ENCODE measurements at places on chromosomes 5 and 9. TPM values are rescaled to one million over a fixed set of nuclear protein-coding genes. Genes with fewer than 3 reads are reported as not detected.

Gene TLX3
- total RNA-seq, result not detected

Gene PCDHGB1
- 2.1 TPM for total RNA-seq

Gene FOXD4L5
- 0.10 TPM for total RNA-seq

Gene RMRP
- total RNA-seq, result 45.5 TPM

Gene GLRA1
- total RNA-seq, result not detected

Gene POLR3G
- total RNA-seq, result 16.0 TPM

Gene SUB1
- 257 TPM for total RNA-seq

Gene TMEFF1
- total RNA-seq, result 1.5 TPM

Gene CDH10
- total RNA-seq, result 0.16 TPM

Gene ARHGEF28
- 17.8 TPM for total RNA-seq

Gene CTSV
- total RNA-seq, result 12.4 TPM

Gene SLC22A4
- 4.1 TPM for total RNA-seq

Gene PAIP1
- 125 TPM for total RNA-seq

Gene SPINK13
- total RNA-seq, result not detected

Gene CDC25C
- total RNA-seq, result 12.0 TPM

Gene ACTBL2
- 0.05 TPM for total RNA-seq

Gene QRFP
- not detected for total RNA-seq

Gene CARTPT
- not detected for total RNA-seq

Gene CD72
- 0.06 TPM for total RNA-seq

Gene PALM2AKAP2
- 0.36 TPM for total RNA-seq

Gene CPEB4
- 8.0 TPM for total RNA-seq

Gene RFK
- total RNA-seq, result 57.9 TPM

Gene MAMDC2
- 0.20 TPM for total RNA-seq

Gene OR2V2
- total RNA-seq, result not detected

Gene ALG2
- total RNA-seq, result 51.4 TPM

Gene CCDC187
- not detected for total RNA-seq

Gene IGFBPL1
- 2.9 TPM for total RNA-seq

Gene AFAP1L1
- 5.2 TPM for total RNA-seq

Gene GARIN3
- not detected for total RNA-seq

Gene LIX1
- total RNA-seq, result not detected

Gene TICAM2
- total RNA-seq, result 1.4 TPM

Gene MYORG
- total RNA-seq, result 4.5 TPM

Gene MLANA
- total RNA-seq, result not detected

Gene NPM1
- total RNA-seq, result 3,489 TPM

Gene FGFR4
- 22.0 TPM for total RNA-seq

Gene ADGRD2
- total RNA-seq, result not detected

Gene PLAC8L1
- total RNA-seq, result 0.49 TPM

Gene NOXA1
- 1.4 TPM for total RNA-seq

Gene ANKRD34B
- not detected for total RNA-seq

Gene LCN12
- 1.9 TPM for total RNA-seq

Gene SIGMAR1
- 182 TPM for total RNA-seq

Gene FREM1
- total RNA-seq, result not detected

Gene CXCL14
- 0.12 TPM for total RNA-seq

Gene REEP5
- total RNA-seq, result 132 TPM

Gene UNC13B
- total RNA-seq, result 10.1 TPM

Gene LECT2
- not detected for total RNA-seq

Gene BASP1
- total RNA-seq, result 315 TPM

Gene IL5
- not detected for total RNA-seq

Gene ELL2
- total RNA-seq, result 12.3 TPM

Gene PHF24
- total RNA-seq, result 0.07 TPM

Gene ADAMTS13
- 0.49 TPM for total RNA-seq

Gene PTGR1
- 380 TPM for total RNA-seq

Gene RNF183
- not detected for total RNA-seq

Gene OR13F1
- total RNA-seq, result not detected

Gene TENT4A
- total RNA-seq, result 22.3 TPM

Gene C5
- 14.2 TPM for total RNA-seq

Gene CCDC112
- 7.5 TPM for total RNA-seq

Gene INSL6
- total RNA-seq, result not detected

Gene PCDHB15
- total RNA-seq, result 0.06 TPM

Gene CBY3
- total RNA-seq, result not detected
